Heart left ventricle (tissue), 16 donors: ENCODE measurements at places on chromosomes 11 and 22.

DNA sequence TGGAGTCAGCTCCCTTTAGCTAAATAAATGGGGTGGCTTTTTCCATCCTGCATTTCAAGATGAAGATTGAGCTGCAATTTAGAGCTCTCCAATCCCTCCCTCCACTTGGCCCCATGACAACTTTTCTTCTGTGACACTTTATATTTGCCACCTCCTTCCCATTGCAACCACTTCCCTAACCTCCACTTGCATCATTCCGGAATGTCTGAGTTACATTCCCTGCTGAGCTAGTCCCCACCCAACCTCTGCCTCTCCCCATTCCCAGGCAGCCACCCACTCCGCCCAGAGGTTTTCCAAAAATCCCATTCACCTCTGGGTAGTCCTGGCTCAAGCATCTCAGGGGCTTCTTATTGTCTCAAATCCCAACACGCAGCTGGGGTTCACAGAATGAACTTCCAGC lies 24.7 kb downstream of the PC start:
- H3K4me1 ChIP-seq: no peaks in the 10 kb centered on the region
- no peak for DNase-seq
- H3K27ac ChIP-seq: no peak overlapping the region
- H3K27me3 ChIP-seq: no peaks in the 10 kb centered on the region

DNA sequence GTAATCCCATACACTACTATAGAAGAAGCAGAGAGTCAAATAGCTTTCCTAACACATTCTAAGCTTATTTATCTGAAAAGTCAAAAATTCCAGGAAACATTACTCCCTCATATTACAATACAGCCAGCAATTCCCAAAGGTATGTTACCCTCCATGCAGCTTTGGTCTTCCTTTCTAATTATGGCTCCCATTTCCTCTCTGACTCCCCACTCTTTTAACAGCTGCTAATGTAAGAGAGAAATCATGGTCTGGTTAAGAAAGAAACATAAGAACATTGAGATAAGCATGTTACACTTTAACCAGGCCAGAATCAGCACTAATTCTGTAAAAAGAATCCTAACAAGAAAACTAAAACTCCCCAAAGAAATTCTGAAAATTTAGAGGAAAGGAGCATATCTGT lies 6.8 kb downstream of the PPP2R1B start:
- H3K36me3 ChIP-seq: peaks cover 100% of the 10 kb centered on the region
- H3K27ac ChIP-seq: peak overlapping the region; percentile 42
- H3K4me3 ChIP-seq: no peak overlapping the region

GRCh38 chr11:78228467-78228866 lies 39.7 kb downstream of the USP35 start:
- no peak overlapping the region for H3K27ac ChIP-seq
- no peak overlapping the region for H3K4me3 ChIP-seq
- H3K4me1 ChIP-seq: peaks cover 41% of the 10 kb centered on the region

GRCh38 chr11:119352857-119353260 lies 6.4 kb upstream of the MFRP start:
- H3K4me3 ChIP-seq: no peak overlapping the region
- H3K4me1 ChIP-seq: peaks cover 15% of the 10 kb centered on the region
- peaks cover 15% of the 10 kb centered on the region for H3K36me3 ChIP-seq
- H3K27me3 ChIP-seq: no peaks in the 10 kb centered on the region
- H3K27ac ChIP-seq: peak overlapping the region; percentile 58

- peaks cover 3% of the 10 kb centered on the region for H3K4me1 ChIP-seq
- H3K27me3 ChIP-seq: no peaks in the 10 kb centered on the region
- H3K36me3 ChIP-seq: no peaks in the 10 kb centered on the region
- H3K27ac ChIP-seq: no peak overlapping the region
Measured at GRCh38 chr11:2745511-2745910, 45.7 kb upstream of the KCNQ1OT1 start.

GRCh38 chr11:96052921-96053651 lies 129.2 kb upstream of the MTMR2 start:
- H3K36me3 ChIP-seq: no peaks in the 10 kb centered on the region
- peaks cover 29% of the 10 kb centered on the region for H3K4me1 ChIP-seq
- no peak overlapping the region for H3K4me3 ChIP-seq
- DNase-seq: no peak
- H3K27ac ChIP-seq: no peak overlapping the region

- H3K36me3 ChIP-seq: peaks cover 26% of the 10 kb centered on the region
- no peaks in the 10 kb centered on the region for H3K27me3 ChIP-seq
- H3K27ac ChIP-seq: peak overlapping the region; percentile 50
- H3K4me3 ChIP-seq: peak overlapping the region; percentile 29
Measured at GRCh38 chr22:39308614-39309363, 10.6 kb downstream of the RPL3 start.

DNA sequence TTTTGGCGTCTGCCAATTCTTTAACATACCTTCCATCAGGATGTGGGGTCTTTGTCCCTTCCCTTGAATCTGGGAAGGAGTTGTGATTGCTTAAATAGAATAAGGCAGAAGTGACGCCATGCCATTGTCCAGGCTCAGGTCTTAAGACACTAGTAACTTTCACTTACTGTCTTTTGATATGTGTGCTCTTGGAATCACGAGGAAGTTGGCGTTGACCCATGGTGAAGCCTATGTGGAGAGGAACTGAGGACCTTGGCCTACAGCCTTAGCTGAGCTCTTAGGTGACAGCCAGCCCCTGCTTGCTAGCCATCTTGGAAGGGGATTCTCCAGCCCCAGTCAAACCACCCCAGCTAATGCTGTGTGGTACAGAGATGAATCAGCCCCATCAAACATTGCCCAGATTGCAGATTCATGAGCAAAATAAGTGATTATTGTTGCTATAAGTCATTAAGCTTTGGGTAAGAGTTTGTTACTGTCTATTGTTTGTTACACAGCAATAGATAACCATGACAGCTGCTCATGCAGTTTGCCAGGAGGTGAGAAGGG lies 17.6 kb upstream of the CLPB start:
- H3K27me3 ChIP-seq: no peaks in the 10 kb centered on the region
- no peak for DNase-seq
- H3K36me3 ChIP-seq: no peaks in the 10 kb centered on the region
- H3K27ac ChIP-seq: no peak overlapping the region

- peak; percentile 10 for DNase-seq
- H3K27me3 ChIP-seq: no peaks in the 10 kb centered on the region
Measured at GRCh38 chr22:44825310-44826150, 73.2 kb downstream of the ARHGAP8 start.

DNA sequence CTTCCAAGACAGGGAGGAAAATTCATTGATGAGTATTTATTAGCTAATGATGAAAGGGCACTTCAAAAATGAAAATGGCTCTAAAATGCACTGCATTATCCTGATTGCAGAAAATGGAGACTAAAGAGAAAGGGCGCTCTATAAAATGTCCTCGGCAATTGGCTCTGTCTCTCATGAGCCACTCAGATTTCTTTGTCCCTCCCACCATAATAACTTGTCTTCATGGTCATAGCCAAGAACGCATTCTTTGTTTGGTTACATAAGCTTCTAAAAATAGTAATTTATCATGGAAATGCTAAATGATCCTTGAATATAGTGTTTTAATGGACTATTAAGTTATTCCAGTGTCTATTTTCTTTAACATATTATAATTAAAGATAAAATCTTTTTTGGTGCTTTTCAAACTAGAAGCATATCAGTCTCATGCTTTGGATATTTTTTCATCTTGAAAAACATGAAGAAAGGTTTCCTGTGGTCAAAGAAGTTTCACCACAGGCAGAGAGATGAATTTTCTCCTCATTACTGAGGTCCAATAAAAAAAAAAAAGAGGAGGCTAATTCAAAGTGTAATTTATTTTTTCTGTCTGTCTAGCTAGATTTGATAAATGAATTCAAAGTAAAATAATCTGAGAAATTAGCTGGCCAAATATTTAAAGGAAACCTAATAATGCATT lies 238.1 kb upstream of the BLID start:
- H3K4me1 ChIP-seq: peaks cover 18% of the 10 kb centered on the region
- no peaks in the 10 kb centered on the region for H3K27me3 ChIP-seq
- DNase-seq: no peak
- peak overlapping the region; percentile 6 for H3K4me3 ChIP-seq

GRCh38 chr11:13663631-13664071 lies 4.8 kb upstream of the FAR1 start:
- no peaks in the 10 kb centered on the region for H3K36me3 ChIP-seq
- no peaks in the 10 kb centered on the region for H3K4me1 ChIP-seq
- H3K4me3 ChIP-seq: no peak overlapping the region
- no peak for DNase-seq
- H3K27ac ChIP-seq: no peak overlapping the region
- no peaks in the 10 kb centered on the region for H3K27me3 ChIP-seq

DNA sequence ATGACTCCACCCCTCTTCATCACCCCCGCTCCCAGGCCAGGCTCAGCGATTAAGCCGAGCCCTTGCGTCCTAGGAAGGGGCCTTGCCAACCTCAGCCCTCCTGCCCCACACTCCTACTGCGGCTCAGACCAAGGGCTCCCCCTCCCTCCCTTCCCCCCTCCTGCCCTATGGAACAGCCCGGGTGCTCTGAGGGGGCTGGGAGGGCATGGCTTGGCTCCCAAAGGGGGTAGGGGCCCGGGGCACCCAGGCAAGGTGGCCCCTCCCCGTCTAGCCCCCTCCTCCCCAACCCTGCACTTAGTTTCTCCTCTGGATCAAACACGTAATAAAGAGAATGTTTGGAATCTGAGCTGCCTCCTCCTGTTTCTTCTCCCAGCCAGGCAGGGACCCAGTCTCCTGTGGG lies 6.3 kb downstream of the RCOR2 start:
- no peak for DNase-seq
- H3K36me3 ChIP-seq: peaks cover 40% of the 10 kb centered on the region
- no peak overlapping the region for H3K4me3 ChIP-seq
- no peak overlapping the region for H3K27ac ChIP-seq

- no peak for DNase-seq
- H3K36me3 ChIP-seq: no peaks in the 10 kb centered on the region
- no peak overlapping the region for H3K27ac ChIP-seq
Measured at GRCh38 chr11:69320756-69321741, 27.1 kb downstream of the MYEOV start.

DNA sequence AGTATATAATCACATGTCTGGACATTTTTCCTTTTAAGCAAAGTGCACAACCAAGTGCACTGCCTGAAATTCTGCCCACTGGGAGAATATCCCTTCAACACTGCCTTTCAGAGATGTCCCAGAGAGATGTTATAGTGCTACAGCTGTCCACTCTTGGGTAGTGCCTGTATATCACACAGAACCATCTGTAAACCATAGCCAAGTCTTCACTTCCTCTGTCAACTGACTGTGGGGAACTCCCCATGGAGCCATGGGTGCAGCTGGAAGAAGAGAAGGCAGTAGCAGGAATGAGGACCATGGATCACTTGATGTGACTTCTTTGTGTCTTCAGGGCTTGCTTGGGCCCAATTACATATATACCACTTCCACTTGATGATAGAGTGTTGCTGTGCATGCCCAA lies 44.6 kb upstream of the LIN7C start:
- no peaks in the 10 kb centered on the region for H3K36me3 ChIP-seq
- no peak for DNase-seq
- H3K4me1 ChIP-seq: no peaks in the 10 kb centered on the region
- H3K4me3 ChIP-seq: no peak overlapping the region

DNA sequence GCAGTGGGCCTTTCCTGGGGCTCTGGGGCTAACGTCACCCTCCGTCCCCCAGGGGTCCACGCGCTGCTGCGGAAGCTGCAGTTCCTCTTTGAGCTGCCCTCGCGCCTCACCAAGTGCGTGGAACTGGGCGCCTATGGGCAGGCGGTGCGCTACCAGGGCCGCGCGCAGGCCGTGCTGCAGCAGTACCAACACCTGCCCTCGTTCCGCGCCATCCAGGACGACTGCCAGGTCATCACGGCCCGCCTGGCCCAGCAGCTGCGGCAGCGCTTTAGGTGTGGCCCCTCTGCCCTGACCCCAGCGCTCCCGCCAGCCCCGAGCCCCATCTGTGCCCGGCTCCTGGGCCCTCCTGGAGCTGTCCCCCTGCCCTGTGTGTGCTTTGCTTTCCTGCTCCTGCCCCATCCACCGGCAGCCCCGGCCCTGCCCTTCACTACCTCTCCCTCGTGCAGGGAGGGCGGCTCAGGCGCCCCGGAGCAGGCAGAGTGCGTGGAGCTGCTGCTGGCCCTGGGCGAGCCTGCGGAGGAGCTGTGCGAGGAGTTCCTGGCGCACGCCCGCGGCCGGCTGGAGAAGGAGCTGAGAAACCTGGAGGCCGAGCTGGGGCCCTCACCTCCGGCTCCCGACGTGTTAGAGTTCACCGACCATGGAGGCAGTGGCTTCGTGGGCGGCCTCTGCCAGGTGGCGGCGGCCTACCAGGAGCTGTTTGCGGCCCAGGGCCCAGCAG lies 3.8 kb upstream of the TM7SF2 start:
- no peak overlapping the region for H3K4me3 ChIP-seq
- no peak for DNase-seq
- no peaks in the 10 kb centered on the region for H3K27me3 ChIP-seq

DNA sequence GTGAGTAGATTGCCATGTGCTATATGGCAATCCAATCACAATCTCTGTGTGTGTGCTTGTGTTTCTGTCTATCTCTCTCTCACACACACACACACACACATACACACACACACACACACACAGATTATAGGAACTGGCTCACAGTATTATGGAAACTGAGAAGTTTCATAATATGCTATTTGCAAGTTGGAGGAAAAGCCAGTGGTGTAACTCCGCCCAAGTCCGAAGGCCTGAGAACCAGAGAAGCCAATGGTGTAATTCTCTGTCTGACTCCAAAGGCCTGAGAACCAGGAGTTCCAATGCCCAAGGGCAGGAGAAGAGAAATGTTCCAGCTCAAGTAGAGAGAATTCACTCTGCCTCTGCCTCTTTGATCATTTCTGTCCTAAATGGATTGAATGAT lies 37.2 kb downstream of the GLYATL2 start:
- DNase-seq: no peak
- H3K27me3 ChIP-seq: no peaks in the 10 kb centered on the region
- no peak overlapping the region for H3K4me3 ChIP-seq

- H3K4me3 ChIP-seq: no peak overlapping the region
- H3K27ac ChIP-seq: no peak overlapping the region
- no peaks in the 10 kb centered on the region for H3K36me3 ChIP-seq
- H3K4me1 ChIP-seq: no peaks in the 10 kb centered on the region
- no peak for DNase-seq
Measured at GRCh38 chr11:115207166-115207591, 297.0 kb downstream of the CADM1 start.

GRCh38 chr22:49663311-49663711 lies 164.4 kb downstream of the BRD1 start:
- H3K27ac ChIP-seq: no peak overlapping the region
- no peak overlapping the region for H3K4me3 ChIP-seq
- DNase-seq: no peak
- no peaks in the 10 kb centered on the region for H3K36me3 ChIP-seq
- peaks cover 5% of the 10 kb centered on the region for H3K4me1 ChIP-seq
